ENCODE measurements at places on chromosomes 4 and X.

- DNase-seq: no peak
Measured at GRCh38 chrX:96383428-96383827, 301.2 kb upstream of the DIAPH2 start.

GRCh38 chrX:149512225-149512885, 7.2 kb upstream of the IDS start:
- DNase-seq: no peak

- DNase-seq: no peak
Measured at GRCh38 chr4:6758728-6759127, 23.8 kb upstream of the KIAA0232 start.

DNA sequence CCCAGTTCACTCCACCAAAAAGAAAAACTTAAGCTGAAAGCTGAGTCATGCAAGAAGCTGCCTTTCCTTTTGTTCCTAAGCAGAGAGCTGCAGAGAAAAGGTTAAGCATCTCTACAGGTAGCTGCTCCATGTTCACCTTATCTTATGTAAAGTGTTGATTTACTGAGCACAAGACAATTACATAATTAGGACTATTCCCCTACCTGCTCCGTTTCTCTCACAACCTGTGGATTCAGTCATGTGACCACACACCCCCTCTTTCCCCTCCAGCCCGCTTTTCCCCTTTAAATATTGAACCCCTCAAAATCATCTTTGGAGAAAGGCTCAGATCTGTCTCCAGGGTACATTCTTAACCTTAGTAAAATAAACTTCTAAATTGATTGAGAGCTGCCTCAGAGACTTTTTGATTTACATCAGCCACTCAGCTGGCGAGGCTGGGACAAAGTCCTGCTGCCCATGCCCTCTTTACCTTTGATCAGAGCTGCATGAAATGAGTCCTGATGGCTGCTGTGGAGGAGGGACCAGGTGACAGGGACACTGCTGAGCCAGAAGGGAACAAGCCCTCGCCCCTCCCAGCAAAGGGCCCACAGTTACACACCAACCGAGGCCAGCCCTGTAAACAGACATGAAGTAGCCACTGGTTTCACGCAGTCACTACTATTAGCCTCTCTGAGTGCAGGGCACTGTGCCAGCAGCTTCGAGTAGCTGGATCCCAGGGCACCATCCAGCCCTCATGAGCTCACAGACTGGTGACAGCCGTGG, 53.9 kb upstream of the C4orf50 start:
- no peak for DNase-seq

DNA sequence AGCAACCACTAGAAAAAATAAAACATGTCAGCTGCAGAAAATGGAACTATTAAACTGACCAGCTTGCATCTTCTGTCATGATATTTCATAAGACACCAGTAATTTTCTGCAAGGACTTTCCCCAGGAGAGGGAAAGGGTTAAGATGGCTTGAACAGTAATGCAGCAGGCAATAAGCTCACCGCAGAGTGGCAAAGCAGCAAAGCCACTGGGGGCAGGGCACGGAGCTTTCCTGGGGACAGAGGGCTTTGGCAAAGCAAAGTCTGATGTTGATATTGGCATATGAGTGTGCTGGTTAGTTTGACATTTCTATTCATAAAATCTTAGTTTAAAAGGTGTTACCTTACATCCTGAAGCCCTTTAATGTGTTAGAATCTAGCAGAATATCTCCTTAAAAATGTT, 55.1 kb upstream of the NAP1L5 start:
- DNase-seq: no peak

DNA sequence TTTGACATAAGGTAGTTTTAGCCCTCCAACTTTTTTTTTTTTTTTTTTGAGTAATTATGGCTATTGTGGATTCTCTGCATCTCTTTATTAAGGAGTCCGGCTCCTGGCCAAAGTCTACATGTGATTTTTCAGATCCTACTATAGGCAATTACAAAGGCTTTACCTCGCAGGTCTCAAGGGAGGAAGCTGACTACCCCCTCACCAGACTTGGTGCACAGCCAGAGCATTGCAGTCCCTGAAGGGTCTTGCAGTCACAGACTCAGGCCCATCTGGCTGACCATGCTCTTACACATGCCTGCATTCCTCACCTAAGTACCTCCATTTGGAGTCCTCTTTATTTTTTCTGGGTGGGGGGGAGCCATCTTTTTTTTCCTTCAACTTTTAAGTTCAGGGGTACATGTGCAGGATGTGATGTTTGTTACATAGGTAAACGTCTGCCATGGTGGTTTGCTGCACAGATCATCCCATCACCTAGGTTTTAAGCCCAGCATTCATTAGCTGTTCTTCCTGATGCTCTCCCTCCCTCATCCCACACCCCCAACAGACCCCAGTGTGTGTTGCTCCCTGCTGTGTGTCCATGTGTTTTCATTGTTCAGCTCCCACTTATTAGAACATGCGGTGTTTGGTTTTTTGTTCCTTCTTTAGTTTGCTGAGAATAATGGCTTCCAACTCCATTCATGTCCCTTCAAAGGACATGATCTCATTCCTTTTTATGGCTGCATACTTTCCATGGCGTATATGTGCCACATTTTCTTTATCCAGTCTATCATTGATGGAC, 88.4 kb upstream of the STIM2 start:
- no peak for DNase-seq

DNA sequence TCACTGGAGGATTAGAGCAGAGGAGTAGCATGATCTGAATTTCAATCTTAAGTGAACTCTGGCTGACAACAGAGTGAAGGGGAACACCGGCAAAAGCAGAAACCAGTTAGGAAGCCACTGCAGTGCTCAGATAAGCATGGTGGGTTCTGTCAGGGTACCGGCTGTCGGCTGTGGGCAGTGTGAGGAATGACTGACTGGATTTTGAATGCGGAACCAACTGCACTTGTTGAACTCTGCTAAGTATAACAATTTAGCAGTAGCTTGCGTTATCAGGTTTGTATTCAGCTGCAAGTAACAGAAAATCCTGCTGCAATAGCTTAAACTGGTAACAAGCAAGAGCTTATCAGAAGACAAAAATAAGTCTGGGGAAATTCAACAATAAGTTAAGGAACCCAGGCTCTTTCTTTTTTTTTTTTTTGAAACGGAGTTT, 5.2 kb downstream of the HTT start:
- DNase-seq: no peak

DNA sequence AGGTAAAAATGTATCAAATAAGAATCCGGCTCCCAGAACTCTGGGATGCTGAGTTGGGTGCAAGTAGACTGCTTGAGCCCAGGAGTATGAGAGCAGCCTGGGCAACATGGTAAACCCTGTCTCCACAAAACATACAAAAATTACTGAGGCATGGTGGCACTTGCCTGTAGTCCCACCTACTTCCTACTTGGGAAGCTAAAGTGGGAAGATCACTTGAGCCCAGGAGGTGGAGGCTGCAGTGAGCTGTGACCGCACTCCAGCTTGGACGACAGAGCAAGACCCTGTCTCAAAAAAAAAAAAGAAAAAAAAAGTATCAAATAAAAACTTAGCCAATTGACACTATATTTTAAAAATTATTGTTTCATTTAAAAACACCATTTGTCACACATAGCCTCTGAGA, 84.4 kb downstream of the FBXW7 start:
- no peak for DNase-seq

DNA sequence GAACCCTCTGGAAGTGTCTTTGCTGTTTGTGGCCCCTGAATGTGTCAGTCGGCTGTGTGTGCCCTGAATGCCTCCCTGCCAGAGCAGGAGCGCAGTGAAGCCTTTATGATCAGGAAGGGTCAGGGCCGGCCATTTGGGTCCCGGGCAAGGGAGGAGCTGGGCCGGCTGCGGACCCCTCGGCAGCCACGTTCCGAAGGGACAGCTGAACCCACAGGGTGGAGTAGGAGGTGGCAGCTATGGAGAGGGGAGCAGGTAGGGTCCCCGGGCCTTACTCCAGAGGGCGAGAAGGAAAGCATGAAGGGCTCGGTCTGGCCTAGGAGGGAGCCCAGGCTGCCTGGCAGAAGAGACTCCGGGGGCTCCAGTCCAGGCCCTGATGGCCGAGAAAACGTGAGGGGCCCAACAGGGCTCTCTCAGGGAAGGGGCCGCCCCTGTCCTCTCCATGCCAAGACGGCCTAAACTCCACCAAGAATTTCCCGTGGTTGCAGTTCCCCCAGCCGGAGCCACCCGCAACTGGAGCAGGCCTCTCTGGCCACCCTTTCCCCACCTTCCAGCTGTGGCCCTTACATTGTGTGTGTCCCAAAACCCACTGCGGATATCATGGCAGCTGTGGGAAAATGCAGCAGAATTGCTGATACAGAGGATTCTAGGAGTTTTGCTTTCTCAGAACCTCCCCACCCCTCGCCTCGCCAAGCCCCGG, 182.2 kb upstream of the STK26 start:
- DNase-seq: no peak

- no peak for DNase-seq
Measured at GRCh38 chr4:189530848-189531247, 409.8 kb upstream of the FRG1 start.

- no peak for DNase-seq
Measured at GRCh38 chr4:90951037-90951436, 823.8 kb downstream of the CCSER1 start.

- no peak for DNase-seq
Measured at GRCh38 chr4:21753084-21753760, 195.3 kb downstream of the KCNIP4 start.

GRCh38 chrX:55488006-55488592, 1.5 kb downstream of the USP51 start:
- DNase-seq: peak; percentile 0

DNA sequence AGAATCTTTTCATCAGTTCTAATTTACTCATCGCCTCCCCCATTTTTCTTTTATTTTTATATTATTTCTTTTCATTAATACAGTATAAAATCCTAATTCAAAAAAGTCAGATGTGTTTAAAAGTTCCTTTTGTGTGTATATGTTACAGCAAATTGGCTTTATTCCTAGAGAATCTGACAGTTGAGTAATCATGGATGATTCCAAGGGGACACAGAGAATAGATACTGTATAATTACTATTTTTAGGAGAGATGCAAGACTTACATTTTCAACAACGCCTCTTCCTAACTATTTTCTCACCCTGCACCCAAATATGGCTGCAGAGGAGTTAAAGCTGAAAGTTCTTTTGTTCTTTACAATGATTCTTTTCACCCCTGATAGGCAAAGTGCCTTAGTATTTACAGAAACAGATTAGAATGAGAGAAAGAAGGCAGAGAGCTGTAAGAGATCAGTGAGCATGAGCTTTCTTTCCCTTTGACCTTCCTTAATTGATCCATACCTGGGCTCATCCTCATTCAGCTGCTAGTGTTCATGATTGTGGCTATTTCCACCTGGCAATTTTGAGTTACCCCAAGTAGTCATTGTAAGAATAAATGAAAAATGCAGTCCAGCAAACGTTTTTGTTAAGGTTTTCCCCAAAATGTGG, 210.8 kb downstream of the SLC4A4 start:
- no peak for DNase-seq

DNA sequence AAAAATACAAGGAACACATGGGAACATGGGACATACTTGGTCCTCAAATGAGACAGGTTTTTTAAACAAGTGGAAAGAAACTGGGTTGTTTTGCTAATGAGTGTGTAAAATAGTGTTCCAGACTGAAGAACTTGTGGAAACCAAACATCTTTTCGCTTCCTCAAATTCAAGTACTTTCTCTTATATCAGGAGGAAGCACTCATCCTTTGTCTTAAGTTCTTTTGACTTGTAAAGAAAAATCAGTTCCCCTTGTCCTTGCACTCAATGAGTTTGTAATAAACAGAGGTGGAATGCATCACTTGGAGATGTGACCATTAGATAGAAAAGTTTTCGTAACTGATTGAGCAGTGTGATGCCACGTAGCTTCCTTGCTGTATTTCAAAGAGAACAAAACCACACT, 101.1 kb downstream of the PHOX2B start:
- no peak for DNase-seq

DNA sequence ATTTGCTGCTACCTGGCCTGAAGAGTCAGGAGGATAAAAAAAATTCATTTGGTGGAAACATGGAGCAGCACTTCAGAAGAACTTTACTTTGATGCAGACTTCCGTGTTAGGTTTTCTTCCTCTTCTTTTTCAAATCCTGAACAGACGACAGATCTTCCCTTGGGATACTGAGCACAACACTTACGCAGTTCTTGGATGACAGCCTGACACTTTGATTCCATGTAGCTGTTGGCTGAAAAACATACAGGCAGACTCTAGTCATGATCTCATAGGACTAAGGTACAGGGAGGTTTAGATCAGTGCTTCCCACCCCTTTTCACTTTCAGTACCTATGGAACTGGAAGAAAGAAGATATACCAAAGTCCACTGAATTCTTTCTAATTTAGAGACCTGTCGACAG, 9.2 kb downstream of the CMC4 start:
- DNase-seq: no peak

DNA sequence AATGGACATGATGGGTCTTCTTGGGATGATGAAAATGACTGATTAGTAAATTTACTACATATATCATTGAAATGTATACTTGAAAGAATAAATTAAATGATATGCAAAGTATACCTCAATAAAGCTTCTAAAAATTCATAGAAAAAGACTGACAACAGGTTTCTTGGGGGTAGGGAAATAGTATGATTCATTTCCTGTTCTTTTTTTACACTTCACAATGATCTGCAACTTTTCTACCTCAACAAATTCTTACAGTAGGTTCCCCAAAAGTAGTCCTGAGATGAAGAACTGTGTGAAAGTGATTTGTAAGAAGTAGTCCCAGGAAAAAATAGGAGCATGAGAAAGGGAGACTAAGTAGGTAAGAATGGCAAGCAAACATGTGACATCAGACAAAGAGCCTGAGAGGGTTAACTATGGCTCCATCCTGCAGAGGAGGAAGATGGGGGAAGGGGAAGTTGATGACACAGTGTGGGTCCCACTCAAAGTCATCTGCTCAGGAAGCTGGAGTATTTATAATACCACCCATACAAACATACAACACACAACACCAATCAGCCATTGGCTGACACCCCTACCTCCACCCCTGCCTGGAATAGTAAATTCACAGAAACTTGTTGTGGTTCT, 73.9 kb downstream of the ARHGAP6 start:
- DNase-seq: no peak

DNA sequence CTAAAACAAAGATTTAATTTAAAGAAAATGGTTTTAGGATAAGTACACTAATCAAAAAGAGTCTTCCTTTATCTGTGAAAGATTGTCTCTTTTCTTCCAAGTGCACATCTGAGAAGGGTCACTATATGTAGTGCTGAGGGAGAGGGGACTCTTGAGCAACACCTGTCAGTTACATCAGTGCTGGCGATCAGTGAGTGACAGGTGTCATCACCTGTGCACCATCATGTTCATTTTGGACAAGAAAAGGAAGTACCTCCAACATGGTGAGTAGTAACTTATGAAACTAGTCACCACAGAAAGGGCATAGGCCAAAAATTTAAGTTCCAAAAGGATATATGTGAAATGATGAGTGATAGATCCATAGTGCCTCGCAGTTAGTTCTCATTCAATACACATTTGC, 55.7 kb downstream of the MCUB start:
- no peak for DNase-seq

- no peak for DNase-seq
Measured at GRCh38 chr4:133808151-133808550, 393.4 kb downstream of the PABPC4L start.
